ENCODE measurements at places on chromosomes 16 and 17.

GRCh38 chr17:19644493-19645210 is 3.9 kb upstream of the ALDH3A2 start:
- DNase-seq = no peak

DNA sequence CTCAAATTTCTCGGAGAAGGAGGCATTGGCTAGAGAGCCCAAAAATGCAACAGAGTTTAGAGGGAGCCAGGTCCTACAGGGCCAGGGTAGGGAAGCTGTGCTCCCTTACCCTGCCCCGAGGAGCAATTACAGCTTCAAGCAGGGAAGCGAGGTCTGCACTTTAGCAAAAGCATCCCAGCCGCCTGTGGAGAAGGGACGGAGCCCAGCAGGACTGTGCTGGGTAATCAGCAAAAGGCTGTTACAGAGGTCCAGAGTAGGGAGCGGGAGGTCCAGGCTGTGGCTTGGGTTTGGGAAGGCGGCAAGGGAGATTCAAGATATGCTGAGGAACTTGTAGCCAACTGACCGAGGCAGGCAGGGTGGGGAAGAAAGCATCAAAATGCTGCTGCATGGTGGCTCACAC is 162.6 kb downstream of the TMEM132E start:
- no peak for DNase-seq

GRCh38 chr17:80482555-80483308 is 6.3 kb upstream of the NPTX1 start:
- no peak for DNase-seq

- peak; percentile 68 for DNase-seq
These were observed 2.5 kb upstream of the GSE1 start for GRCh38 chr16:85610446-85611193.

GRCh38 chr16:58970775-58971174 is 236.7 kb upstream of the GOT2 start:
- no peak for DNase-seq

DNA sequence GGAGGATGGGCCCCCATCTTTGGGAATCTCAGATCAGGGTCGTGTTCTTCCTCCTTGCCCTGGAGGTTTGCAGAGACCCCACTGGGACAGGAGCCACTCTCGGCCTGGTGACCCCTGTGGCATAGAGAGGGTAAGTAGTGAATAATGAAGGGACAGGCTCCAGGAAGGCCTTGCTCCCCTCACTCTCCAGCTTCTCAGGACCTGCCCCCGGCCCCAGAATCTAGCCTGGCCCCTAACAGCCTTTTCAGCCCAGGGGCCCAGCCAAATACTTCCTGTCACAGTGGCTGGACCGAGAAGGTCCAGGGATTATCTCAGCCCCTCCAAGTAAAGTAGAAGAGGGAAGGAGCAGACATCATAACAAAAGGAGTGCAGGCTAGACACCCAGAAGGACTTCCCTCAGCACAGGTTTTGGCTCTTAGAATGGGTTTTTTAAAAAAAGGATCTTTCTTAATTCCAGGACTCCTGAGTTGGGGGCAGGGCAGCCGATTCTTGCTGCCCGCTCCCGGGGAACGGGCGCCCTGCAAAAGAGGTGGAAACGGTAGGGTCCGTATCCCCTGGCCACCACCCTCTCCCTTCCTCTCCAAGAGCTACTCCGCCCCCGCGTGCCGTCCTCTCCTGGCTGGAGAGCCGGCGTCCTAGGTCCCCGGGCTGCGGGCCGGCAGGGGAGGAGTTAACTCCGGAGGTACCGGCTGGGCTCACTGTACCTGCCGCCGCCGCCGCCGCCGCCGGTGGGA is 559 bp upstream of the NXPH3 start:
- DNase-seq = no peak

DNA sequence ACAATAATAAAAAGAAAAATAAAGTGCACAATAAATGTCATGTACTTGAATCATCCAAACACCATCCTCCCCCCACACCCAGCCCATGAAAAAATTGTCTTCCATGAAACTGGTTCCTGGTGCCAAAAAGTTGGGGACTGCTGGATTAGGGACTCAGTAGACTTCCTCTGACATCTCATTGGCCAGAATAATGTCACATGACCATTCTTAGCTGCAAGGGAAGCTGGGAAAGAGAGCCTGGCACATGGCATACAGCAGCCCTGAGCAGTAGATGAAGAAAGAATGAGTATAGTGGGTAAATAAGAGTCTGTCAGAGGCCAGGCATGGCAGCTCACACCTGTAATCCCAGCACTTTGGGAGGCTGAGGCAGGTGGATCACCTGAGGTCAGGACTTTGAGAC is 12.5 kb downstream of the ITPRIPL2 start:
- no peak for DNase-seq

DNA sequence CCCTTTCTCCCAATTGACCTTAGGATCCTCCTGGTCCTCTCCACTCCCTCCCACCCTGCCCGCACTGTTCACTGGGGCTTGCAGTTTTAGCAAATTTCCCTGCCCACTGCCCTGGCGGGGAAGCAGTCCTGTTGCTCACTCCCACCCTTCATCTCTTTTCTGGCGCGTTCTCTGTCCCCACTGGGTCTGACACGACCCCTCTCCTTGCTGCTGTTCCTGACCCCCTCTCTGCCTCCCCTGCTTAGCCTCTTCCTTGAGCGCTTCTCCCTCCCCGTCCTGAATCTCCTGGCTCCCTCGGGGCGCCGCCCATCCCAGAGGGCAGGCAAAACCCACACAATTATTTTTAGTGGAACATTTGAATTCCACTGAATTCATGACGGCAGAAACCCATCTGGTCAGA is 1796.4 kb downstream of the TP53TG3F start:
- no peak for DNase-seq

DNA sequence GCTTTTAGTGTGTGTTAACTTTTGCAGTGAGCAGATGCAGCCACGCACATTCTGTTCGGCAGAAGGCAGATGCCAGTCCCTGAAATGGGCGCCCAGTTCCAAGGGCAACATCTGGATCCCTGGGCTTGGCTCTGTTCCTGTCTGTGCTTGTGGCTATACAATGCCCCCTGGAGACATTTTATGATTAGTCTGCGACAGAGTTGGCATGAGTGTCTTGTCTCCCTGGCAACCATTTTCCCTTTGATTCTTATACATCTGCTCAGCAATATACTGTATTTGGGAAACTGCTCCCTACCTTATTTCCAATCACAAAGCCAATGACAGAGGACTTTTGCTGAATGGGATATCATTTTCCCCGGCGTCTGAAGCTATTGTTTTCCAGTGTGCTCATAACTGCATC is 1629.5 kb upstream of the GOT2 start:
- DNase-seq = no peak

DNA sequence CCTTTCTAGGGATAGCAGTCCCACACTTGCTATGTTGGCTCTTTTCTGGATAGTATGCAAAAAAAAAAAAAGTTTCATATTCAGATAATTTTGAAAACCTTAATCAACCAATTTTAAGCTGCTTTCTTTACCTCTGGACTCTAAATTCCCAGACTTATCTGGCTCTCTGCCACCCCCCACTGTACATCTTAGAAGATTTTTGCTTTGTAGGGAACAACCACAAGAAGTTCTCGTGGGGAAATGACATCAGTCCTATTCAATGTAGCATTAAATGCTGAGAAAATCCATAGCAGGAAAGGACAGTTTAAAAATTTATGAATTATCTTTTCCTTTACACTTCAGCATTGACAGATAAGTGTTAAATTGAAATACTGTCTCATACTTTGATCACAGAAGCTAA is 562.7 kb upstream of the HSBP1 start:
- no peak for DNase-seq

DNA sequence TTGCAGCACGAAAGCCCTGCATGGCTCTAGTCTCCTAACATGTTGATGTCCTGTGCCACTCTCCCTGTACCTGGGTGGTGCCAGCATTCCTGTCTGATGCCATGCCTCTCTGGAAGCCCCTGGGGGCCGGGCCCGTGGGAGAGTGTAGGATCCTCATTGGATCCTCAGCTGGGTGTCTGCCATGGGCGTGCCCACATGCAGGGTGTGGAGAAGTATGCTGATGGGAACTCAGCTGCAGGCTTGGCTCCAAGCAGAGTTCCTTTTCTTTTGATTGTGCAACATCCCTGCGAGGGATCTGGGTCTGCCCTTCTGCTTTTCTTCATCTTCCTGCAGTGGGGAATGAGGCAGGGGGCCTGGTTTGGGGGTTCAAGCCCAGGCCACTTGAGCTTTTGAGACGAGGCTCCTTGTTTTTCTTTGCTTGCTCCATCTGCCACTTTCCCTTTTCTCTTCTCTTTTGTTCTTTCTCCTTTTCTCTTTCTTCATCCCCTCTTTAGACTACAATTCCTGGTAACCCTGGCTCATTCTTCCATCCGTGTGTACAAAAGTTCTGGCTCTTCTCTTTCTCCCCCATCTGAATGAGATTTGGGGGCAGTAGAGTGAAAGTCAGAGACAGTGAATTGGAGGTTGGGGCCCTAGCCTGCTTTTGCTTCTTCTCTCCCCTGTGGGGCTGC is 32.9 kb downstream of the KSR1 start:
- no peak for DNase-seq

Measured in T-helper 2 cell (primary cell).